ENCODE measurements at places on chromosomes 5 and 9. TPM values are rescaled to one million over a fixed set of nuclear protein-coding genes. Genes with fewer than 3 reads are reported as not detected.

The MSMP gene
- total RNA-seq: not detected

The PHF19 gene
- 28.2 TPM for total RNA-seq

The PLPPR1 gene
- not detected for total RNA-seq

The CYLC2 gene
- total RNA-seq: not detected

The AJM1 gene
- 1.4 TPM for total RNA-seq

The LMX1B gene
- not detected for total RNA-seq

The C9orf85 gene
- total RNA-seq: 12.1 TPM

The OCLN gene
- total RNA-seq: 0.76 TPM

DNA sequence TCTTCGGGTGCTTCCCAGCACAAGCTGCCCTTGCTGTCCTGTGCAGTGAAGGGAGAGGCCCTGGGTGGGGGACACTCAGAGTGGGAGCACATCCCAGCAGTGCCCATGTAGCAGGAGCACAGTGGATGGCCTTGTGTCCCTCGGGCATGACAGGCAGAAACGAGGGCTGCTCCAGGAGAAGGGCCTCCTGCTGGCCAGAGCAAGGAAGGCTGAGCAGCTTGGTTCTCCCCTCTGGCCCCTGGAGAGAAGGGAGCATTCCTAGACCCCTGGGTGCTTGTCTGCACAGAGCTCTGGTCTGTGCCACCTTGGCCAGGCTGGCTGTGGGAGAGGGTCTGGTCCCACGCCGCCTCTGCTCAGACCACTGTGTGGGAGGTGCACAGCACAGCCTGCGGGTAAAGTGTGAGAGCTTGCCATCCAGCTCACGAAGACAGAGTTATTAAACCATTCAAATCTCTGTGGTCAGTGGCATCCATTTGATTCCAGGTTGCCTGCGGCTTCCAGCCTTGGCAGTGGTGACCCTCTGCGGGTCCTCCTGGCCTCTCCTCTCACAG lies 18.3 kb downstream of the FBXW5 start:
- DNase-seq: no peak

Measured in GM23248 (cell line).